ENCODE measurements at places on chromosomes 1 and 21.
A peak's percentile ranks its signal among the peaks of the same experiment; 100 is the strongest.

- no peak for DNase-seq
Observed at GRCh38 chr1:8598783-8599182, 218.7 kb downstream of the RERE start.

DNA sequence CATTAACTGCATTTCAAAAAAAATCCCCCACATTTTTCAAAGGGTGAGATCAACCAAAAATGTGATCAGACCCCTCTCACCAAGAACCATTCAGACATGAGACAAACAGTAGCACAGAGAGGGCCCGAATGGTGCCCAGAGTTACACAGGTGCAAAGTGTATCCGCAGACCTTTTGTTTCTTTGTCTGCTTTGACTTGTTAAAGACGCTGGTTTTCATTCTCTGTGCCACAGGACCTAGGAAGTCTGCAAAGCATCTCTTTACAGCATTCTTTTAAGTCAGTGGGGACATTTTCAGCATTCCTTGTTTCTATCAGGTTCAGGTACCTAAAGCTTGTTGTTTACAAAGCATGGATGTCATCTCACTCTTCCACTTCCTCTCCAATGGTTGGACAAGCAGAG lies 87.2 kb upstream of the MAP1LC3C start:
- DNase-seq = no peak

GRCh38 chr1:197264936-197265567 lies 3.0 kb upstream of the CRB1 start:
- no peak for DNase-seq

DNA sequence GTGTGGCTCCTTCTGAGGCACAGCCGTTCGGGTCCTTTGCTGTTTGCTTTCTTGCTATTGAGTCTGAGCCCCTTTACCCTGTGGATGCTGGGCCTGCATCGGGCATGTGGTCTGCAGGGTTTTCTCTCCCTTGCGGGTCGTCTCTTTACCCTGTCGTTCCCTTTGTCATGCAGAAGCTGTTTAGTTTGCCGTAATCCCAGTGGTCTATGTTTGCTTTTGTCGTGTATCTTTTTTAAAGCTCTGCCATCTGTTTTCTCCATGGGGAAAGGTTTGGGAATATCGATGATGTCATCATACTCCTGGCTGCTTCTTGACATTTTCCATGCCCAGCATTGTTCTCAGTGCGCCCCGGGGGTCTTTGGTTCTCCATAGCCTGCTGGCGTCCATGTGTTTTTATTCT lies 68.2 kb downstream of the AGPAT3 start:
- DNase-seq = no peak

DNA sequence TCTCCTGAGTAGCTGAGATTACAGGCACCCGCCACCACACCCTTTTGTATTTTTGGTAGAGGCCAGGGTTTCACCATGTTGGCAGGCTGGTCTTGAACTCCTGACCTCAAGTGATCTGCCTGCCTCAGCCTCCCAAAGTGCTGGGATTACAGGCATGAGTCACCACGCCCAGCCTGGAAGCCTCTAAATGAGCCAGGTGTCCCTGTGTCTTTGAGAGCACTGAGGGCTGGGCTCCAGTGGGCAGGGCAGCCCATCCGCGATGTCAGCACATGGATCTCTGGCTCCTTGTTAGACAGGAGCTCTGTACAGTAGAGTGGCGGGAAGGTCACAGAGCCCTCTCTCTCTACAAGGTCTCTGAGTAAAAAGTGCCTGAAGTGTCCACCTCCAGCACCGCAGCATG lies 124.3 kb downstream of the PGBD5 start:
- DNase-seq = no peak

- DNase-seq = no peak
Observed at GRCh38 chr1:22108339-22109105, 34.4 kb downstream of the WNT4 start.

DNA sequence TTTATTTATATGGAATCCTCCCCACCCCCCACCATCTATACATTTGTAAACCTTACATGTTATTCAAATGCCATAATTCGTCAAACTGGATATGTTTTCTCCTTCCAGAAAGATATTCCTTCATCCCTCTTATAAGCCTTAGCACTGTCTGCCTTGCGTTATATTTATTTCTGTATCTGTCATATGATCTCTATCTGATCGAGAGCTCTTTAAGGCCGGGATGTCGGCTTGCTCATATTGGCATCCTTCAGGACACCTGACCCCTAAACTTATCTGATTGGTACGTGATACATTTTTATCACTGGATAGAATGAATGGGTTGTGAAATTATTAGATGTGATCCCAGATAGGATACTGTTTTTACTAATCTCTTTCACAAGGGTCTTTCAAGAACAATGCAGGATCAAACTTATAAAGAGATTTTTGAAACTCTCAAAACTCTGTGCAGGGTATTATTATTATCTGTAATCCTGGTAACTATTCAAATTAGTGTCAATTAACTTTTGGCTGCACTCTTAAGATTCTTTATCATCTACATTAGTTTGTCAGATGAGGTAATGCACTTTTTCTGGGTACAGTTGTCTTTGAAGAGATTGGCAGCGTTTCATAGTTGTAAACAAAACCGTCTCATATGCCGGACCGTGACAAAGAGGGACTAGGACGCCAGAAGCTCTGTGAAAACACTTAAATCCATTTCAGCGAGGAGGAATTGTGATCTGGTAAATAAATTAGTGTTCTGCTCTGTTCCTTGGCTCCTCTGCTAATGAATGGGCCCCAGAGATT lies 152.0 kb downstream of the KIF26B start:
- DNase-seq = no peak

GRCh38 chr1:178921499-178921898 lies 50.6 kb upstream of the ANGPTL1 start:
- no peak for DNase-seq

GRCh38 chr21:46613391-46613790 lies 8.5 kb upstream of the S100B start:
- DNase-seq = no peak

DNA sequence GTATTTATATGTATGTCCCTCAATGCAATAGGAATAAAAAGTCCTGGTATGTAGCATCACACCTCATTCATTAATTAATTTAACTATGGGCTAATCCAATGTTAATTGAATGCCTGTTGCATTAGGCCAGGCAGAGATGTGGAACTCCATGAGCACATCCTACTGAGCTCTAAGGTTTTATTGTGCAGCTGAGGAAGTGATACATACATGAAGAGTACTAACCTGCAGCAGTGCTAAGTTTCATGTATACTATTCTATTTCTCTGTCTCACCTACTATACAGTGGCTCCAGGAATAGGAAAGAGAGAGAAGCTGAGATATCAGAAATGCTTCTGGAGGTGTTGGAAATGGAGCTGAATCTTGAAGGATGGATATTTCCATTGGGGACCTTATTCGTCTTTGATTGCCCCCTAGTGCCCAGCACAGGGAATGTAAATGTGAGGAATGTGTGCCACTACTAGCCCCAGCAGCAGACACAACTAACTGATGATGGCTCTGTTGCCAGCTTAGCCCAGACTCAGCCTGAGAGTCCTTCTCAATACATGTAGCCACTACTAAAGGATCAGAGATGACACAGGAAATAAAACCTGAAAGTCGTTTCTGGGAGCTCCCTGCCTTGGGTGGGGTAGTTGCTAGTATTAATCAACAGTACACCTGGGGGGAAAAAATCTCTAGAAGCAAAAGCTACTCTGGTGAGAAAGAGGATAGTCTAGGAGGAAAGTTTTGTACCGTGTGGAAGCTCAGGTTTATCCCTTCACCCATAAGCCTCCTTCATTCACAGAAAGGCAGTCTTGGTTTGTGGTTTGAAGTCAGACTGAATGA lies 173.3 kb upstream of the FOXD3 start:
- DNase-seq = no peak

GRCh38 chr21:40613546-40614030 lies 233.4 kb downstream of the DSCAM start:
- DNase-seq = peak; percentile 4

DNA sequence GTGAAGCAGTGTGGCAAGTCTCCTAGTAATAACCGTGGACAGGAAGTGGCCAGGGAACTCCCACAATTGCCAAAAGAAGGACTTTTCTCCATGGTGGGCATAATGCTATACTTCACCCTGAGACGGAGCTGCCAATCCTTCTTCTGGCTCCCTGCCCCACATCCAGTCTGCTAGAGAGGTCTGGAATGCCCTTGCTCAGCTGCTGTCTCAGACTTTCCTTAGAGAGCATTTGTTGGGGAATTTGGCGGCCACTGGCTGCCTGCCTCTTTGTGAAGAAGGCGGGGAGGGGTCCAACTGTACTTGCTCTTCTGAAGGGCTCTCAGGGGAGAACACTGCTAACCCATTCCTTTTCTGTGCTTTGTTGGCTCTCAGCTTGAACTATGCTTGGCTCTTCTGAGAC lies 123.7 kb upstream of the EDN2 start:
- DNase-seq = no peak

GRCh38 chr1:24737368-24738117 lies 7.7 kb upstream of the CLIC4 start:
- DNase-seq = no peak

GRCh38 chr1:76262601-76263000 lies 188.1 kb downstream of the ST6GALNAC3 start:
- no peak for DNase-seq

- no peak for DNase-seq
Observed at GRCh38 chr1:223421025-223421424, 27.8 kb downstream of the CCDC185 start.

GRCh38 chr1:99455760-99456159 lies 190.2 kb upstream of the PALMD start:
- no peak for DNase-seq

DNA sequence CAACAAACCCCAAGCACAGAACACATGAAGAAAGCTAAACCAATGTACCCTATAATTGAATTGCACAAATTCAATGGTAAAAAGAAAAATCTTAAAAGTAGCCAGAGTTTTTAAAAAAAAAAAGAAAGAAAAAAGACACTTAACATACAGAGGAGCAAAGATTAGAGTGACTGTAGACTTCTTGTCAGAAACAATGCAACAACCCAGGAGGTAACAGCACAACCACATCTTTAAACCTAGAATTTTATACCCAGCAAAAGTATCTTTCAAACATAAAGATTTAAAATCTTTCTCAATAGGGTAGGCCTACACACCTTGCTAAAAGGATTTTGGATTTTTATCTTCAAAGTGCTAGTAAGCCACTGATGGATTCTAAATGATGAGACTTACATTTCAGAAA lies 64.4 kb downstream of the PHTF1 start:
- no peak for DNase-seq

GRCh38 chr1:179322557-179322956 lies 29.0 kb downstream of the SOAT1 start:
- no peak for DNase-seq

DNA sequence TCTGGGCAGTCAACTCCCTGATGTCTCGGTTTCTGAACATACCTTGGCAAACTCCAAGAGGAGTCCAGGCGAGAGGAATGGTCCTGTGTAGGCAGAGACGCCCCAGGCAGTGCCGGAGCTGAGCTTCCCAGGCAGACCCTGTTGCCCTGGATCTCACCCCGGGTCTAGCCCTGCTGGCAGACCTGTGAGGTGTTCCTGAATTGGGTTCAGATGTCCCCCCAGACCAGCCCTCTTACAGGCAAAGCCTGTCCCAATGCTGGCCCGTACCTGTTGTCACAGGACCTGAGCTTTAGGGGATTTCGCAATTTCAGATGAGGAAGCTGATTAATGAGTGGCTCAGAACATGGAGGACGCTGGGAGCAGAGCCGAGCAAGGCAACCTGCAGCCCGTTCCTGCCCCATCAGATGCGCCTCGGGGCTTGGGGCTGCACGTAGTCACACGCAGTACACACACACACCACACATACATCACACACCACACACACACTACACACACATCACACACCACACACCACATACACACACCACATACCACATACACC lies 38.5 kb upstream of the PDE9A start:
- DNase-seq = no peak

GRCh38 chr1:4273747-4274146 lies 373.7 kb upstream of the C1orf174 start:
- DNase-seq = no peak

- DNase-seq = no peak
Observed at GRCh38 chr1:116159611-116160010, 48.4 kb downstream of the MAB21L3 start.

- no peak for DNase-seq
Observed at GRCh38 chr1:160855181-160855981, 7.3 kb downstream of the CD244 start.

DNA sequence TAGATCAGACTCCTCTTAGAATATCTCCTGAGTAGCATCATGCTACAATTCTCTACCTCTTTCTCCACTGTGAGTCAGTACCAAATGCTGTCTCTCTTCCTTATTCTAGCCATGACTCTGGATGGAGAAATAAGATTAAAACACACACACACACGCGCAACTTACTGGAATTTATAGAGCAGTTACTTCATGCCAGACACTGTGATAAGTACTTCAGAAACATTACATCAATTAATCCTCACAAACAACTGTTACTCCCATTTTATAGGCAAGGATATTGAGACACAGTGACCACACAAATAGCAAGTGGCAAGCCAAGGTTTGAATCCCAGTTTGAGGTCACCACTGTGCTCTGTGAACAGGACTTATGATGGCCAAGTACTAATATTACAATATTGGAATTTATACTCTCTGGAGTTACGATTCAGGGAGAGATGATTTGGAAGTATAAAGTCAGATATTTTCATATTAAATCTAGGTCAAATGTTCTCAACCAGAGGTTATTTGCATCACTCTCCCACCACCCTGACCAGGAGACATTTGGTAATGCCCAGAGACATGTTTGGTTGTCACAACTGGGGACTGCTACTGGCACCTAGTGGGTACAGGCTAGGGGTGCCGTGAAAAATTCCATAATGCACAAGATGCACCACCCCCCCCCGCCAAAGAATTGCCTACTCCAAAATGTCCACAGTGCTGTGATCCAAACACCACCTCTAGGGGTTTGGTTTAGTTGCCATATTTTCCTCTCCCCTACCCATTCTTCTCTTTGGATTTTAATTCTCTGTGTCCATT lies 221.6 kb downstream of the LTN1 start:
- no peak for DNase-seq

- DNase-seq = no peak
Observed at GRCh38 chr1:119631433-119632102, 16.5 kb downstream of the ZNF697 start.

GRCh38 chr1:119981986-119982815 lies 85.9 kb upstream of the ADAM30 start:
- DNase-seq = no peak

- DNase-seq = peak; percentile 14
Observed at GRCh38 chr1:77322061-77322900, 40.5 kb downstream of the AK5 start.

DNA sequence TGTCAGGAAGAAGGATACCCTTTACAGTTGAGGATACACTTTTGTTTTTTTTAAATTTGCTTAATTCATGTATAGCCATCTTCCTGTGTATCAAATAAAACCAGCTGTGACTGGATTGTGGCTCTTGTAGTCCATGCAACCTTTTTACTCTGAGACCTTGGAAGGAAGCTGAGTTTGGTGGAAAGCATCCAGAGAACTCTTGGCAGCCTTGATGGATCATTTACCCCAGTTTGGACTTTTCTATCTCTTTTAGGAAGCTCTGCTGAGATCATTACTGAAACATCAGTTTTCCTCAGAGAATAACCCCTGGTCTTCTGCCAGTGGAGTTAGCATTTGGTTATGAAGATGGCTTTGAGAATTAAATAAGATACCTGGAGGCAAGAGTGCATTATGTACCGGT lies 21.2 kb upstream of the APOBEC4 start:
- DNase-seq = no peak

GRCh38 chr1:89657886-89658285 lies 25.0 kb downstream of the LRRC8C start:
- no peak for DNase-seq
